ENCODE measurements at places on chromosomes 2 and 18.
A peak's percentile ranks its signal among the peaks of the same experiment; 100 is the strongest.

DNA sequence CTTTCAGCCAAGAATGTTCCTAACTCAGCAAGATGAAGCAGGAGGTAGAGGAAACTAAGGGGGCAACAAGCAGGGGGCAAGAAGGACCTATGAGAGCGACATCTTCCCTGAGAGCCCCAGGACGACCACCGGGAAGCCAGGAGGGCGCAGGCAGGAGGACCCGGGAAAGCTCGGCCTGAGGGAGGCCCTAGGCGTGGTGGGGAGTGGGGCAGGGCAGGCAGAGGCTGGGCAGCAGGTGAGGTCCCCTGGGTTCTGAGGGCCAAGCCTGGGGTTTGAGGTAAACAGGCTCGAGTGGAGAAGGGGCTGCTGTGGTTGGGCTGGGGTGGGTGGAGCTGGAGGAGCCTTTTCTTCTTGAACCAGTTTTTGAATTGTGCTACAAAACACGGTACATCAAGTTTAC, 1.3 kb upstream of the ALPI start:
- DNase-seq, result no peak

DNA sequence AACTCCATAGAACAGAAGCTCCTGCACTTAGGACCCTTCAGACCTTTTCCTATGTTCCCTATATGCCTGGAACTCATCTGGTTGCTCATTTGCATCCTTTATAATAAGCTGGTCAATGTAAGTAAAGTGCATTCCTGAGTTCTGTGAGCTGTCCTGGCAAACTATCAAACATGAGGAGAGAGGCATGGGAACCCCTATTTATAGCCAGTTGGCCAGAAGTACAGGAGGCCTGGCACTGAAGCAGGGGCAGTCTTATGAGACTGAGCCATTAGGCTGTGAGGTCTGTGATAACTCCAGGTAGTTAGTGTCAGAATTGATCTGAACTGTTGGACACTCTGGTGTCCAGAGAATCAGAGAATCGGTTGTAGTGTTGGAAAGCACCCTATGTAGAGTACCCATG, 88.4 kb downstream of the EHD3 start:
- DNase-seq, result no peak

DNA sequence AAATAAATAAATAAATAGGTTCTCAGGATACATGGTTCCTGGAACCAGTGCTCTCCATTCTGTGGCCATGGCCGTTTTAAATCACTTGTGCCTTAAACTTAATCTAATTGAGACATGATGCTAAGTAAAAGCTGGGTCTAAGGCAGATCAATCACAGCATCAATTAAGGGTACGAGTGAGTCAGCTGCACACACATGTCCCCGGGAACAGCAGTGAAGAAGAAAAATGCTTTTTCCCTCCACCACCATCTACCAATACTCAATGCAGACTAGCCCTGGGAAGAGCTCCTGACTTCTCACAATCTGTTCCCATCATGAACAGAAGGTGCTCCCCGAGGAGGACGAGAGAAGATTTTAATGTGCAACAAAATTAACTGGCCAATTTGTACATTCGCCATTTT, 6.8 kb upstream of the CHMP1B start:
- DNase-seq, result no peak

DNA sequence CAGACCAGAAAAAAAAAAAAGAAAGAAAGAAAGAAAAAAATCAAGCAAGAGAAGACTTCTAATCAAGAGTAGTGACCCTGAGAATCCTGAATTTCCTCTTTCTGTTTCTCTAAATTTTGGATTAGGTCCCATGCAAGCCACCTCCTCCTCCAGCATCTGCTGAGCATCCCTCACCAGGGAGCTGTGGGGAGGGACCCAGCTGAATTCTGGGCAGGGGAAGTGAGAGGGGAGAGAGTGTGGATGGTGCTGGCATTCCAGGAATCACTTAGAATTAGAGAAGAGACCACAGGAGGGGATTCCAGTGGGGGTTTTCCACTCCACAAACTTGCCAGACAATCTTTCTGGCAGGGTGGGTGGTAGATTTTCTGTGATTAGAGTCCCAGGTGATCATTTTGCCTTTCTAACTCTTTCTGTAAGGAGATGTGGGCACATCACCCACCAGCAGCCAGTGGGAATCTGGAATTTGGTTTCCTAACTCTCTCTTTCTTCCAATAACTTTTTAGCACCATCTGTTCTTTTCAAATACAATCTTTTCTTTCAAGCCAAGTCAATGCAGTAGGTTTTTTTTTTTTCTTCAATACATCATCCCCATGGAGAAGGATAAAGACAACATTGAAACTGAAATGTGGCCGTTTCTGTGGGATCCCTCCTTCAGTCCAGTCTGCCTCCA, 279.2 kb downstream of the CLIP4 start:
- no peak for DNase-seq

DNA sequence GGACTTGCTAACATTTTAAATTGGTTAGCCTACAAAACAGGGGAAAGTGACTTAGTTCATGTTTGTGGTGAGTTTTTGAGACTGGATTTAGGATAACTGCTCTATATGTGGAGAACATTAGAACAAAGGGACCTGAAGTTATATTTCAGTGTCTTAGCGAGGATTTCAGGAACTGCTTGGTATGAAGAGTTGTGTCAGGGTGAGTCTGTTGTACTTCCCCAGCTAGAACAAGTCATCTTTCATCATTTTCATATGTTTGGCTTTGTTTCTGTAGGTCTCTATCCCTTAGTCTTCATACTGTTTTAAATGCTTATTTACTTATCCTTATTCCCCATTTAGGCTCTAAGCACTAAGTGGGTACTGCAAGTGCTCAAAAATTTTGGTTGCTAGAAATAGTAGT, 41.9 kb downstream of the KCMF1 start:
- DNase-seq, result no peak

- DNase-seq, result peak; percentile 70
Measured at GRCh38 chr2:170362871-170363631, 185.1 kb downstream of the MYO3B start.

DNA sequence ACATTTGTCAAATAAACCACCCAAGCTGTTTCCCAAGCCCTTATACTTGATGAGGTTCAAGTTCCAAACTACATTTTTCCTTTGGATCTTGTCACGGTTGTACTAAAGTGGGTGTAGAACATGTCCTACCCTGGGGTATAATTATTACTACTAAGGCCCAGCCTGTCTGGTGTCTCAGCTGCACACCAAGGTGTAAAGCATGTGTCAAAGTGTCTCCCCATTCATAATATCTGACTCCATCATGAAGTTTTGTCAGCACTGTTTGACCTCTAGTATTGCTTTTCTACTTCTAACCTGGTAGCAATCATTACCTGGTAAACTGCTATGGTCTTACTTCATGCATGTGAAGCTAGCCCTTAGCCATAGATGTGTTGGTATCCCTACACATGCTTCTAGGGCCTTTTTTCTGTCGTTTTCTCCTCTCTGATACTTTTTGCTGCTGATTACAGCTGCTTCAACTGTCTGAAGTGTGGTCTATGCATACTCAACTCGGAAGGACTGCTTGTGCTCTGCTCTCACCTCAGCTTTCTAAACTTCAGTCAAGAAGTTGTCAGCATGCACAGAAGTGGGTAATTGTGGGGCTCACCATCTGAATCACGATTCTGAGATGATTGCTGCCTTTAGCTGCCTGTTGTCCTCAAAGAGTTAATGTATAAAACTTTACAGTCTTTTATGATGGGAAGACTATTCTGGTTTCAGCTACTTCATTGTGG, 445.7 kb upstream of the TRIB2 start:
- DNase-seq, result no peak

DNA sequence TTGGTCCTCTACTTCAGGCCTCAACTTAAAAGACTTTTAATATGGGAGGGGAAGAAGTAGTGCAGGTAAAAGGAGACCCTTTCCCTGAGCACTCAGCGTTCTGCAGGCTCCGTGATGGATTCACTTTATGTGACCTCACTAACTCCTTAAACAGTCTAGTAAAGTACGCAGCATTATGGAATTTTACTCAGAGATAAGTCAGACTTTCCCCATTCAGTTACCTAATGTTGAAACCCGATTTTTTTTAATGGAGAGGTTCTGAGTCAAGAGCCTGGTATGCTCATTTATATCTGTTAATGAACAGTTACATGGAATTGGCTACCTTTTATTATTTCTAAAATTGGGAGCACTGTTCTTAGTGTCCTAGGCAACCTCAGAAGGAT, 34.1 kb downstream of the RASGRP3 start:
- no peak for DNase-seq

GRCh38 chr2:6999211-6999877, 82.1 kb downstream of the RNF144A start:
- no peak for DNase-seq

GRCh38 chr2:96239745-96240264, 26.0 kb downstream of the TMEM127 start:
- no peak for DNase-seq
